GM23338 (cell line): ENCODE measurements at places on chromosomes 3 and 15.
A peak's percentile ranks its signal among the peaks of the same experiment; 100 is the strongest.

DNA sequence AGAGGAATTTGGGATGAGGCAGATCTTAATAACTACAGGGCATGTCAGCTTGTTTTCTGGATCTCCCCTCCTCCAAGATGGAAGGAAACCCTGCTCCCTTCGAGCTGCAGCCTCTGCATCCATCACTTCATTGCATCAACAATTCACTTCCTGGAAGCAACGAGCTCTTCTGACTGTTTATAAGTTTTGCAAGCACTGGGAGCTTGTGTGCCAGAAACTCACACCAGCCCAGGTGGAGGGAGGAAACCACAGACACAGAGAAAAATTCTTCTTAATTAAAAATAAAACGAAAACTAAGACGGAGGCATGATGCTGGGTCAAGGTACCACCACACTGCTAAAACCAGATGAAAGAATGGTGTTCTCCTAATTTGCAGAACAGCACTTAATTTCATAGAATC lies 10.6 kb downstream of the LRIG1 start:
- H3K27ac ChIP-seq = no peak overlapping the region
- H3K4me1 ChIP-seq = peaks cover 95% of the 10 kb centered on the region
- no peak for DNase-seq

- peaks cover 6% of the 10 kb centered on the region; the same call in 1 of the 2 replicates for H3K4me1 ChIP-seq
- no peaks in the 10 kb centered on the region for H3K36me3 ChIP-seq
- H3K27me3 ChIP-seq = no peaks in the 10 kb centered on the region
- H3K27ac ChIP-seq = no peak overlapping the region
- DNase-seq = no peak
Measured at GRCh38 chr3:8579943-8580342, 64.7 kb downstream of the SSUH2 start.

DNA sequence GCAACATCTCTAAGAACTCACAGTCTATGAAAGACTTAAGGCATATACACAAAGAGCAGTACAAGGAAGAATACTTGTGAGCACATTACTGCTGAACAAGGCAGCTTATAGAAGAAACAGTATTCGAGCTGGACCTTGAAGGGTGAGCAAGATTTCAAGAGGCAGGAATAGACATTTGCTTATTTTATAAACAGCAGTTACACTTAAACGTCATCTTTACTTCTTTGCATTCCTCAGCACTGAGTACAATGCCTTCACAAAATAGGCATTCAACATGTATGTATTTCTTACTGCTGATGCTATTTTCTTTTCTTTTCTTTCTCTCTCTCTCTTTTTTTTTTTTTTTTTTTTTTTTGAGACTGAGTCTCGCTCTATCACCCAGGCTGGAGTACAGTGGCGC lies 205.8 kb downstream of the ZIC4 start:
- DNase-seq = no peak
- H3K36me3 ChIP-seq = no peaks in the 10 kb centered on the region
- no peaks in the 10 kb centered on the region for H3K27me3 ChIP-seq
- H3K4me3 ChIP-seq = no peak overlapping the region

DNA sequence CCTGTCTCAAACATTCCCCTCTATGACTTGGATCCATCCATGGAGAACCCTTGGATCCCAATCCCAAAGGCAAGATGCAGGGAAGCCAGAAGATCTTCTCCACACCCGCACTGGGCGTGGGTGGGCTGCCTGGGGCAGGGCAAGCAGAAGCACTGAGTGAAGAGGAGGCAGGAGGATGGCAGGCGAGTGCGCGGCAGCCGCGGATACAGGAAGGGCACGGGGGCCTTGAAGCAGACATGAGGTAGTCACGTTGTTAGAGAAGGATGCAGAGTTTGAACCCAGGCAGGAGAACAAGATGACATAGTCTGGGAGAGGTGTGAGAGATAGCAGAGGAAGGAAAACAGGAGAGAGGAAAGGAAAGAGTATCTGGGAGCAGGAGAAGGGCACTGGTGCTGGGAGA lies 5.1 kb upstream of the IGDCC3 start:
- no peak for DNase-seq
- H3K4me3 ChIP-seq = no peak overlapping the region
- peaks cover 26% of the 10 kb centered on the region for H3K4me1 ChIP-seq
- peaks cover 30% of the 10 kb centered on the region for H3K27me3 ChIP-seq
- H3K36me3 ChIP-seq = no peaks in the 10 kb centered on the region
- no peak overlapping the region for H3K27ac ChIP-seq

- H3K36me3 ChIP-seq = no peaks in the 10 kb centered on the region
- no peak for DNase-seq
- H3K27ac ChIP-seq = no peak overlapping the region
- no peak overlapping the region for H3K4me3 ChIP-seq
- no peaks in the 10 kb centered on the region for H3K4me1 ChIP-seq
Measured at GRCh38 chr3:156892701-156893100, 66.5 kb downstream of the LEKR1 start.

GRCh38 chr3:53194210-53195065 lies 33.4 kb downstream of the PRKCD start:
- peak; percentile 85 for DNase-seq
- no peak overlapping the region for H3K4me3 ChIP-seq
- H3K27me3 ChIP-seq = no peaks in the 10 kb centered on the region
- 0 out of 2 replicates have a peak overlapping the region, but pooled peaks have one; percentile 32 for H3K27ac ChIP-seq

DNA sequence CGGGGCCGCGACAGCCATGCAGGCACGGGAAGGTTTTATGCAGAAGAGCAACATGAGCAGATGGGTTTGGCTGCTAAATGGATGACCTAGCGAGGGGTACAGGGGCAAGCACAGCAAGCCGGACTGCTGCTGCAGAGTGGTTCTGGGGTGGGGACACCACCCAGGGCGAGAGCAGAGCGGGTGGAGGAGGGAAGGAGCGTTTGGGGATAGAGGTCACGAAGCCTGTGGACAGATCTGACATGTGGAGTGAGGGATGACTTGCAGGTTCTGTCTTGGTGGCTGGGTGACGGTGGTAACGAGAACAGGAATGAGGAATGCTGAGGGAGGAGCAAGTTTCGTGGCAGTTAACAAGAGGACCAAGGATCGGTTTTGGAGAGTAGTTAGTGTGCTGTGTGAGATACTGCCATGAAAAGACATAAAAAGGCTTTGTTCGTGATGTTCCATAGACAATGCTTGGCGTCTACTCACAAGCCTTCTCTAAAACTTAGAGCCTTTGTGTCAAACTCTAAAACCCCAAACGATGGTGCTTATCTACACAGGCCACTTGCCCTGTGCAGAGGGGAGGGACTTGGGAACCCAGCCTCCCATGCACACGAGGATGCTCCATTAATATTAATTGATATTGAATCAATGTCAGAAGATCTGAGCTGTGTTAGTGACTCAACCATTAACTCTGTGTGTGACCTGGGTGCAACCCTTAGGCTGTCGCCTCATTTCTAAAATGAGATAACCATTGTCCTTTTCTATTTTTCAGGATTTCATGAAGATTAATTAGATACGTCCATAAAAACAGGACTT lies 132.7 kb upstream of the SLC2A2 start:
- H3K27me3 ChIP-seq = no peaks in the 10 kb centered on the region
- peaks cover 8% of the 10 kb centered on the region; the same call in 1 of the 2 replicates for H3K36me3 ChIP-seq
- H3K4me1 ChIP-seq = no peaks in the 10 kb centered on the region
- H3K4me3 ChIP-seq = no peak overlapping the region

DNA sequence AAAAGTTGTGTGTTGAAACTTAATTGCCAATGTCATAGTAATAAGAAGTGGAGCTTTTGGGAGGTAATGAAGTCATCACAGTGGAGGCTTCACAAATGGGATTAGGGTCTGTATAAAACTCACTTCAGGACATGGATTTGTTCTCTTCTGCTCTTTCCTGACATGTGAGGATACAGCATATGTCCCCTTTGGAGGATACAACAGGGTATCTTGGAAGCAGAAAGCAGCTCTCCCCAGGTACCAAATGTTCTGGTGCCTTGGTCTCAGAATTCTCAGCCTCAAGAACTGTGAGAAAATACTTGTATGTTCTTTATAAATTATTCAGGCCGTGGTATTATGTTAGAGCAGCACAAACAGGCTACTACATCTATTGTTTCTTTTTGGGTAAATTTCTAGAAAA lies 210.9 kb downstream of the DIPK2A start:
- H3K36me3 ChIP-seq = peaks cover 3% of the 10 kb centered on the region; the same call in 1 of the 2 replicates
- H3K4me1 ChIP-seq = no peaks in the 10 kb centered on the region
- DNase-seq = no peak
- H3K27ac ChIP-seq = no peak overlapping the region

- H3K36me3 ChIP-seq = no peaks in the 10 kb centered on the region
- no peak overlapping the region for H3K27ac ChIP-seq
- H3K4me3 ChIP-seq = no peak overlapping the region
Measured at GRCh38 chr3:150286390-150287147, 121.5 kb upstream of the TSC22D2 start.

DNA sequence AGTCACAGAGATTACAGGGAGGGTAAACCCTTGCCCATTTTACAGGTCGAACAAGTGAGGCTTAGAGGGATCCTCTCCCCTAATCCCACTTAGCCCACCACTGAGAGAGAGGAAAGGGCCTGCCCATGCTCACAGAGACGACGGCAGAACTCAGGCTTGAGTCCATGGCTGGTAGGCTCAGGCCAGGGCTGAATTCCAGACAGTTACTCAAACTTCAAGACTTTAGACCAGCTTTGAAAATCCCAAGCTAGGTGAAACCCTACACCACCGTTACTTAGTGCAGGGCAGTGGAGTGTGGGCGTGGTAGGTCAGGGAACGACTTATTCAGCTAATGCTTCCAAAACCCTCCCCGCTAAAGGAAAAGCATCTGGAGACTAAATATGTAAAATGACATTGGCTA lies 16.4 kb downstream of the GRIP2 start:
- DNase-seq = no peak
- H3K27me3 ChIP-seq = no peaks in the 10 kb centered on the region
- no peak overlapping the region for H3K4me3 ChIP-seq
- no peak overlapping the region for H3K27ac ChIP-seq
- H3K4me1 ChIP-seq = peaks cover 17% of the 10 kb centered on the region
- no peaks in the 10 kb centered on the region for H3K36me3 ChIP-seq

DNA sequence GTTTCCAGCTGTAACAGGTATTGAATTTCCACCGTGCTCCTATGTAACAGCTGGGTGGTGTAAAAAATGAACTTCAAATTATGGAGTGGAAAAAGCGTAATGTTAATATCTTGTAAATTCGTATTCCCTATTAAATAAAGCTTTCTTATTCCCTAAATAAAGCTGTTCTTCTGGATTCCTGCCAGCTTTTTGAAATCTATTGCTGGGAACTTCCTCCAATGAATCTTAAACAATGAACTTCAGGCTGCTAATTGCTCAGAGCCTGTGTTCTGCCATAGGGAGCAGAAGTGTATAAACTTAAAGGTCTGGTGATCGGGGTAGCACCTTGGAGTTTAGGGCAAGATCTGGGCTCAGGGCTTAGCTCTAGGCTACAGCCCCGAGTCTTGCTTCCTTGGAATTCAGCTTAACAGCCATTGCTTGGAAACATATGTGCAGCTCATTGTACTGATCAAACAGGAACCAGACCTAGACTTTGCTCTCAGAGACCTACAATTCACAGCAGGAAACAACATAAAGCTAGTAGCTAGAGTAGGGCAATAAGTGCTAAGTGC lies 1.4 kb downstream of the ARL14 start:
- no peak overlapping the region for H3K4me3 ChIP-seq
- H3K27me3 ChIP-seq = no peaks in the 10 kb centered on the region
- no peaks in the 10 kb centered on the region for H3K36me3 ChIP-seq
- H3K4me1 ChIP-seq = peaks cover 8% of the 10 kb centered on the region; the same call in 1 of the 2 replicates
- H3K27ac ChIP-seq = no peak overlapping the region

- DNase-seq = no peak
- no peaks in the 10 kb centered on the region for H3K4me1 ChIP-seq
- no peaks in the 10 kb centered on the region for H3K36me3 ChIP-seq
Measured at GRCh38 chr3:150494411-150494977, 51.8 kb downstream of the SERP1 start.

GRCh38 chr3:47365213-47366153 lies 15.3 kb upstream of the PTPN23 start:
- no peaks in the 10 kb centered on the region for H3K27me3 ChIP-seq
- H3K36me3 ChIP-seq = no peaks in the 10 kb centered on the region
- H3K27ac ChIP-seq = no peak overlapping the region
- H3K4me1 ChIP-seq = no peaks in the 10 kb centered on the region
- DNase-seq = no peak
